ENCODE measurements at places on chromosomes 13 and 19.
A peak's percentile ranks its signal among the peaks of the same experiment; 100 is the strongest.

DNA sequence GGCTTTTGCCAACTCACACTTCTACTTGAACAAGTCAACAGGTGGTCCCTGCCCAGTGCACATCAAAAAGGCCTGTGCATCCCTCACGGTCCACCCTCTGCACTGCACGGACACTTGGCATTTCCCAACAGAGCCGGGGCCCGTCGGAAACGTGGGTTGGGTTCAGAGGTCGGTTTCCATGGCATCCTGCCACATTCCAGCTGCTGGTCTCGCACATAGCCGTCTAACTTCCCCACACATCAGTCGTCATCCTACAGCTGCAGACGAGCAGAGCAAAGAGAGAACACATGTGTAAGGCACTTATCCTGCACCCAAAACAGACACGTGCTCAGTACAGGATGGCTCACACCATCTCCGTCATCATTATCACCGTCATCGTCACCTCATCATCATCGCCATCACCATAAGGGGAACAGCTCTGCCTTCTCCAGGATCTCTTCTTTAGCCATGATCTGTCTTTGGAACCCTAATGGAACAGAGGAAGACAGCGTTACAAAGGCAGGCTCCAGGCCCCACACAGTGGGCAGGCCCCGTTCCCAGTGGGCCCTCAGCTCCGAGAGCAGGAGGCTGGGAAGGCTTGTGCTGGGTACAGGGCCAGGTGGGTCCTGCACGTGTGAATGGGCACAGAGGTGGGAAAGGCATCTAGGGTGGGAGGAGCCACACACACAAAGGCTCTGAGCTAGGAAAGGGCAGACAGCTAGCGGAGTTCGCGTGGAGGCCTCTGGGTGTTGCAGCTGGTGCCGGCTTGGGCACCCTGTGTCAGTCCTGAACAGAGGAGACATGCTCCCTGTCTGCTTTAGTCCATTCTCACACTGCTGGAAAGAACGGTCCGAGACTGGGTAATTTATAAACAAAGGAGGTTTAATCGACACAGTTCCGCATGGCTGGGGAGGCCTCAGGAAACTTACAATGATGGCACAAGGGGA, 170.8 kb upstream of the SOX1 start:
- DNase-seq, result no peak

- DNase-seq, result no peak
These were observed 88.1 kb downstream of the SHISA2 start for GRCh38 chr13:25963674-25964073.

- DNase-seq, result no peak
These were observed 16.8 kb downstream of the CLEC11A start for GRCh38 chr19:50739914-50740426.

GRCh38 chr13:78576261-78576660, 27.1 kb downstream of the POU4F1 start:
- DNase-seq, result no peak

DNA sequence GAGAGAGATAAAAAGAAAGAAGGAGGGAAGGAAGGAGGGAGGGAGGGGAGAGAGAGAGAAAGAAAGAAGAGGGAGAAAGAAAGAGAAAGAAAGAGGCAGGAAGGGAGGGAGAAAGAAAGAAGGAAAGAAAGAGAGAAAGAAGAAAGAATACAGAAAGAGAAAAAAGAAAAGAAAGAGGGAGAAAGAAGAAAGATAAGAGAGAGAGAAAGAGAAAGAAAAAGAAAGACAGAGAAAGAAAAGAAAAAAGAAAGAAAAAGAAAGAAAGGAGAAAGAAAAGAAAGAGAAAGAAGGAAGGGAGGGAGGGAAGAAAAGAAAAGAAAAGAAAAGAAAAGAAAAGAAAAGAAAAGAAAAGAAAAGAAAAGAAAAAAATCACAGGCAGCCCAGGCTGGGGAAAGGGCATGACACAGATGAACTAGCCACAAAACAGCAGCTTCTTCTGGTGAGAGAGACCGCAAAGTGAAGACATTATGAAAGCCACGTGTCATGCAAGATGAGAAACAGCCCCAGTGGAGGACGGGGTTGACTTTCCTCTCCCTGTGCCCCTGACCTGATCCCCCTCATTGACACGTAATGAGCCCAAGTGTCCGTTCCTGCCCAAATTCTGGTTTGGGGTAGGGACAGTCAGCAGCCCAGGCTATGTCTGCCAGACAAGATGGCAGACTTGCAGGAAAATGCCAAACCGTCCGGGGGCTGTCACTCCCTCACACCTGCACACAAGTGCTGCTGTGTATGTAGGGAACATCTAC, 102.1 kb downstream of the INSR start:
- no peak for DNase-seq

GRCh38 chr13:32751340-32751739, 165.1 kb downstream of the PDS5B start:
- DNase-seq, result no peak

DNA sequence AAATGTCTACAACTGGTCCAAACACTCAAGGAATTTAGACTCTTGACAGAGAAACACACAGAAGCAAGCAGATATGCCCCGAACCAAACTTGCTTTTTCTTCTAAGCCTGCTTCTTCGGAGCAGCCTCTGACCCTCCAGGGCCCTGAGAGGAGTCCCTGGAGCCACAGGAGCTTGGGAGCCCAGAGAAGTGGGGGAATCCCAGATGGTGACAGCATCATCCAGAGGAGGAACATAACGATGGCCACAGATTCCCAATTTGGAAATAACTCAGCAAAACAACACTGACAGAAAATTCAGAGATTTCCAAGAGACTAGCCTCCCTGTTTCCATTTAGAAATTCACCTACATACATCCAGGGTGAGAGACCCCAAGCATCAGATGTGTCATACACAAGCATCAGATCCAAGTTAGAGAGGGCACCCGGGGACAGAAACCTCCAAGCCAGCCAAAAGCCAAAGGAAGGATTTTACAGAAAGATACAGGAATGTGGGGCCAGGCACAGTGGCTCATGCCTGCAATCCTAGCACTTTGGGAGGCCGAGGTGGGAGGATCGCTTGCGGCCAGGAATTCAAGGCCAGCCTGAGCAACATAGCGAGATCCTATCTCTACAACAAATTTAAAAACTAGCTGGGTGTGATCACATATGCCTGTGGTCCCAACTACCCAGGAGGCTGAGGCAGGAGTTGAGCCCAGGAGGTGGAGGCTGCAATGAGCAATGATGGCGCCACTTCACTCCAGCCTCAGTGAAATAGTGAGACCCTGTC, 2.0 kb upstream of the PVR start:
- DNase-seq, result no peak

DNA sequence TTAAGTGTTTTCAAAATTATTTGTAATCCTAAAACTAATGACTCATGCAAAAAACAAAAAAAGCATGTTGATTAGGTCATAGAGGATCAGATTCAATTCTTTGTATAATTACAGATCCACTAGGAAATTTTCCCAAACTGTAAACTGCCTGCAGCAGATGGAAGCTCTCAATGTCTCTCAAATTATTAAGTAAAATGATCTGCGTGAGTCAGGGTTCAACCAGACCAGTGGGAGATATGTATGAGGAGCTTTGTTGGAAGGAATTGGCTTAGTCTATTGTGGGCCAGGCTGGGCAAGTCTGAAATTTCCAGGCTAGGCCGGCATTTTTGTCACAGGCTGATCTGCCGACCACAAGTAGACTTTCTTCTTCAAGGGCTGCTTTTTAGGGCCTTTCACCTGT, 14.4 kb upstream of the SACS start:
- DNase-seq, result no peak

DNA sequence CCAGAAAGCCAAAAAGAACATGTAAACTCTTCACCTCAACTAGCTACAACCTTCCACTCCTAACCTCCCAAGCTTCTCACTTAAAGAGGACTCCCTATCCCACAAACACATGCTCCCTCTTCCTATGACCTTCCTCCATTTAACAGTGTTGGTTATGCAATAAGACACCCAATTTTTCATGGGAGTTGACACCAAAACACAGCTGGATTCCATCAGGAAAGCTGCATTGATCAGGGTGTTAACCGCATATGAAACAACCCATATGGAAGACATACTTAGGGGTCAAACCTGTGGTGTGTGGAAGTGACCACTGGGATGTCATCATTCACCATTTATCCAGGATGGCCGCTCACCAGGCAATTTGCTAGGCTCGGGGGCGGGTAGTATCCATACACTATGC, 21.9 kb downstream of the ZNF473 start:
- DNase-seq, result no peak

- DNase-seq, result peak; percentile 71
These were observed 16.5 kb upstream of the B3GNT3 start for GRCh38 chr19:17778251-17778967.

DNA sequence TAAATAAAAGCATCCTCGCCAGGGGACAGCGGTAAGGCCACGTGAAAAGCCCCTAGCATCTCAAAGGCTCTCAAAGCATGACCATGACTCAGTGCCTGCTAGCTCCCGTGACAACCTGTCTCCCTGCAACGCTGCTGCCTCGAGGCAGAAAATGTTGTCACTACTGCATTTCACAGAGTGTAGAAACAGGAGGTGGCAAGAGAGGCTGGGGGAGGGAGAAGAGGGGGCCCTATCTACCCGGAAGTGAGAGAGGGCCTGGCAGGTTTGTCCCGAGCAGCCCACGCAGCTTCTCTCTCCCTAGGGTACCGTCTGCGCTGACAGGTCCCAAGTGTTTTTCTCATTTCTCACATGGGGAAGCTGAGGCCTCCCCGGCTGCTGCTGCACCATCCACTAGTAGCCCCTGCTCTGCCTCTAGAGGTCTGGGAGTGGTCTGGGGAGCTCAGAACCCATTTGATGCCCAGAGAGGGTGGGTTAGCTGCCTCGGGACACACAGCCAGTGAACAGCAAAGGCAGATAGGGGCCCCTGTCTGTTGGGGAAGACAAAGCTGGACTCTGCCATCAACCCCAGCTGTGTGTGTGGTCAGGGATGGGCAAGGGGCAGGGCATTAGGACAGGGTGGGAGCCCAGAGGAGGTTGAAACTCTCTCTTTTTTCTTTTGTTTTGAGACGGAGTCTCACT, 3.7 kb downstream of the TINCR start:
- DNase-seq, result no peak

GRCh38 chr13:20191311-20192157, 1.2 kb downstream of the GJB2 start:
- no peak for DNase-seq

- DNase-seq, result no peak
These were observed 1.4 kb upstream of the MAG start for GRCh38 chr19:35290381-35291127.

DNA sequence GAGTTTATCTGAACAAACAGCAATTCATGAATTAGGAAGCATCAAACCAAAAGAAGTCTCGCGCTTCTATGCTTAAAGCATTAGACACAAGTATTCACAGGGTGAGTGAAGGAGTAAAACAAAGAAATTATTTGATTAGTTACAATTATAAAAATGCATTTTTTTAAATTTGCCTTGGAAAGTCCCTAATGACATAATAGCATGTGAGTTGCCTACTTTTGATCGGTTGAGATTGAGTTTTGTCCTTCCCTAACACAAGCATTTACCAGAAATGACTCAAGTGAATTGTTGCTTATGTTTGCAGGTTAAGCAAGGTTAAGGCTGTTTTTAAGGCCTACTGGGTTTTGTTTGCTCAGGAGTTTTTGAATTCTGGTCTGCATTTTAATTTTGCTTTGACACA, 389 bp upstream of the ZNF649 start:
- no peak for DNase-seq

- no peak for DNase-seq
These were observed 35.7 kb upstream of the SLC10A2 start for GRCh38 chr13:103101901-103102300.

- DNase-seq, result no peak
These were observed 118.4 kb upstream of the CLDN10 start for GRCh38 chr13:95434111-95434510.

DNA sequence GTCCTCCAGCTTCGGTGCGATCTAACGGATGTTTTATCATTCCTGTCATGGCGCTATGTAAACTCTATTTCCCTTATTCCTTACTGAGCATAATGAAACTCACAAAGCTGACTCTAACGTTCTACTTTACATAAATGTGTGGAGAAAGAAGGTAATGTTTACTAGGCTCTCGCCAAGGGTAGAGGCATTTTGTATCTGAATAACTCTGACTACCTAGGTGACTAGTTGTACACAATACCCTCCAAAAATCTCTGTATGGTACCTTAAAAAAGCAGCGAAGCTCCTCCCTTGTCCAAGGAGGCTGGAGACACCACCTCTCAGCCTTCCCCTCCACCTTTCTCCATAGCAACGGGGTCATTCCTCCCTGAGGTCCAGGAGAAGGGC, 316 bp upstream of the ZNF530 start:
- no peak for DNase-seq

- DNase-seq, result no peak
These were observed 8.2 kb downstream of the ATP11A start for GRCh38 chr13:112697756-112698655.

DNA sequence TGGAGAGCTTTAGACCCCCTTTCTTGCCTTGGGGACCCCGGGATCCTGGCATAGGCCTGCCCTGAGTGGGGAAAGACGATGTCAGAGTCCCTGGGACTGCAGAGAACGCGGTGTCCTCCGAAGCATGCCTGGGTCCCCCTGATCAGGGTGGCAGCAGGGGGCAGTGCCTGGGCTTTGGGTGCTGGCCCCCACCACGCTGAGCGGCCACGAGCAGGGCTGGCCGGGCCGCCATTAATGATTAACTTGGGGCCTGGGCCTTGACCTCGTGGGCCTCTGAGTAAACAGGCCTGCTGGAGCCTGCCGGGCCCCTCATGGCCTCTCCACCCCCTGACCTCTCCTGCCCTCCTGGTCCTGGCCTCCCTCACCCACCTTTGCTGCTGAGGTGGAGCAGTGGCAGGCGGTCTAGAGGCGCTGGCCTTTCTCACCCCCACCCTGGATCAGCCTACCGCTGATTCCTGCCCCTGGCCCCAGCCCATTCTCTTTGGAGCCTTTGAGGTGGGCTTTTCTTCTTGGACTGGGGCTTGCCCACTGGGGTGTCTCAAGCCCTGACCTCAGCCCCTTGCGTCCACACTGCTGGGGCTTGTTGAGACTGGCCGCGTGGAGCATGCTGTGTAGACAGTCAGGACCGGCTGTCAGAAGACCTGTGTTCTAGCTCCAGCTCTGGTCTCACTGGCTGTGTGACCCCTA, 26.3 kb downstream of the CEBPA start:
- DNase-seq, result no peak

- no peak for DNase-seq
These were observed 1.7 kb downstream of the MPV17L2 start for GRCh38 chr19:18194554-18195238.

GRCh38 chr13:97570442-97570841, 136.5 kb downstream of the RAP2A start:
- DNase-seq, result no peak

Measured in SK-N-DZ (cell line).